ENCODE measurements at places on chromosomes 1 and 21.
A peak's percentile ranks its signal among the peaks of the same experiment; 100 is the strongest.

DNA sequence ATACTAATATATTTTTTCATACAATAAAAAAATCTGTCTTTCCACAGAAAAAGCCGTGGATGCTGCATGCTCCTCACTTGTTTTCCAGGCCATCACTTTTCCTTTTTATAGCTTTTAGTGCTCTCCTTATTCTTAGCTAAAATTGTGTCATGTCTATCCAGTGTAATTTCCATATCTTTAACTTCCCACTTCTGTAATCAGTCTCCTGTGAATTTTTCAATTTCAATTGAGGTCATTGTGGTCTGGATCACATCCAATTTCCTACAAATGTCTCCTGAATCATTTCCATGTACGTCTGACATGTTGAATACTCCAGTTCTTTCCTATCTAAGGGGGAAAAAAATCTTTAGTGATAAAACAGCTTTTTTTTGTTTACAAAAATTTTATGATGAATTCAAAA, 838.2 kb upstream of the B3GALT2 start:
- DNase-seq: no peak

- DNase-seq: no peak
Observed at GRCh38 chr1:165697491-165697880, 876 bp downstream of the ALDH9A1 start.

- no peak for DNase-seq
Observed at GRCh38 chr1:39899611-39900538, 1.8 kb downstream of the MYCL start.

GRCh38 chr21:33007747-33008146, 18.0 kb upstream of the OLIG2 start:
- DNase-seq: no peak

- DNase-seq: peak; percentile 68
Observed at GRCh38 chr1:161198194-161198896, 509 bp downstream of the ADAMTS4 start.

GRCh38 chr1:39089931-39090521, 63.9 kb downstream of the NDUFS5 start:
- no peak for DNase-seq

DNA sequence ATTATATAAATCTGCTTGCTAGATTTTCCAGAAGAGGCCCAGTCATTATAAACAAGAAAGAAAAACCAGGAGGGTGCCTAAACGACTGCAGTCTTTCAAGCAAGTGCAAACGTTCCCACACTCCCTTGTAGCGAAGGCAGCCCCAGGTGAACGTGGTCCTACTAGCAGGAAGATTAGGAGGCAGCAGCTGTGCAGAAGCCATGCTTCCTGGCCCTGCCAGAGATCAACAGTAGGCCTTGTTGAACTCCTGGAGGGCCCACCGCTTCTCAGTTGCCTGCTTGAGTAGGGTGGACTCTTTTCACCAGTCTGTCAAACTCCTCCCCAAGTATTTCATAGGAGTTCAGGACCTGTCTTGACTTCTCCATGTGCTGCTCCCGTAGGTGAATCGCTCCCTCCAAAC, 163.0 kb upstream of the GORAB start:
- DNase-seq: no peak

GRCh38 chr1:16101623-16102022, 28.2 kb upstream of the FAM131C start:
- DNase-seq: no peak

GRCh38 chr21:17476006-17476405, 36.8 kb upstream of the CXADR start:
- no peak for DNase-seq

DNA sequence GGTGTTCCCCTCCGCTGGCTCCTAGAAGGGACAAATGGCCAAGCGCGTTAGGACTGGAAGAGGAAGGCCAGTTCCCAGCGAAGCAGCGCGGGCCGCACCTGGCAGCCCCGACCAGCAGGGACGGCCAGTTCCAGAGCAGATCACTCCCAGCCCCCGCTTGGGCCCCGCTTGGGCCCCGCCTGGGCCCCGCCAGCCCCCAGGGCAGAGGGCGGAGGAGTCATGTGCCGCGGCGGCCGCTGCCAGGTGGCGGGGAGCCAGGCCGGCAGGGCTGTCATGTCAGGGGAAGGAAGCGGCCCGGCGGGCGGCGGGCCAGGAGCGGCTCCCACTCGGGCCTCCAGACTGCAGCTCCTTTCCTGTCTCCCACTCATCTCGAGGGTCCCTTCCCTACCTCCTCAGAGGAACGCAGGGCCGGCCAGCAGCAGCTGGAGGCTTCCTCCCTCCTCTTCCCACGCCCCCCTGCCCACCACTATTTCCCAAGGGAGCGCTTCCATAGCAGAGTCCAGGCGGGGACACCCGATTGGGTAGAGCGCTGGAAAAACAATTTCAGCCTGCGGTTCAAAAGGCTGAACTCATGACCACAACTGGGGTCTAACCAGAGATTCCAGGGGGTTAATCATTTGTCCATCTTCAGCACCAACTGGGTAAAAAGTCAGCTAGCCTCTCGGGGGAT, 16.5 kb downstream of the ZNF697 start:
- peak; percentile 63 for DNase-seq
